Stimulated activated CD8-positive, alpha-beta memory T cell treated with anti-CD3 and anti-CD28 coated beads, Interleukin-4, amount 100 ng/mL, for 24 hours (primary cell): ENCODE measurements at places on chromosomes 3 and 15.

DNA sequence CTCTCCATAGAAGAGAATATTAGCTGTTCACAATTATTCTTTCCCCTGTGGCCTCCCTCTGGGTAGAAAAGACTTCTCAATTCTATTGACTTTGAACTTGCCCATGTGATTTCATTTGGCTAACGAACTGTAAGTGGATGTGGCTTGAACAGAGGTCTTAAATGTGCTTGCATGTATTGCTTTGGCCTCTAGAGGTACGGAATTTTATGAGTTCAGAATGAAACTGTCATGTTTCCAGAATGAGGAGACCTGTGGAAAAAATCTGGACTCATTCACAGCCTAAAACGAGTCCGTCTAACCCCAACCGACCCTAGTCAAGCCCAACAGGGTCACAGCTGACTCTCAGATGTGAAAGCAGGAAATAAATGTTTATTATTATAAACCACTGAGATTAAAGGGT lies 596.7 kb upstream of the UBE2E2 start:
- no peak for DNase-seq

GRCh38 chr3:76369170-76369569 lies 583.8 kb upstream of the ZNF717 start:
- DNase-seq = no peak

- DNase-seq = no peak
Measured at GRCh38 chr3:187694801-187695200, 7.6 kb downstream of the RTP2 start.

- DNase-seq = no peak
Measured at GRCh38 chr3:15327941-15328340, 4.4 kb downstream of the SH3BP5 start.

DNA sequence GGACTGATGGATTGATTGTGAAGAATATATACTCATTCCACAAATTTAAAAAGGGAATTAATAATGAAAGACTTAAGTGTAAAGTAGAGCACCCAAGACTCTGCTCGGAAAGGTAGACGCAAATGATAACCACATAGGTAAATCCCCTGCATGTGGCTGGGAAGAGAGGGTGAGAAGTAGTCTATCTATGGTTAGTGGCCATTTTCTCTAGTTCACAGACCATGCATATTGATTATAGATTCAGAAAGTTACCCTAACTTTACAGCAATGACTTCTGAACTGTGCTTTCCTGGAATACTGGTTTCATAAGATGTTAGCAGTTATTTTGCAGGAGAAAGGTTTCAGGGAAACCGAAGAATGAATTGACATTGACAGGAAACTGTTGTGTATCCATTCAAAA lies 51.7 kb downstream of the CASR start:
- no peak for DNase-seq

DNA sequence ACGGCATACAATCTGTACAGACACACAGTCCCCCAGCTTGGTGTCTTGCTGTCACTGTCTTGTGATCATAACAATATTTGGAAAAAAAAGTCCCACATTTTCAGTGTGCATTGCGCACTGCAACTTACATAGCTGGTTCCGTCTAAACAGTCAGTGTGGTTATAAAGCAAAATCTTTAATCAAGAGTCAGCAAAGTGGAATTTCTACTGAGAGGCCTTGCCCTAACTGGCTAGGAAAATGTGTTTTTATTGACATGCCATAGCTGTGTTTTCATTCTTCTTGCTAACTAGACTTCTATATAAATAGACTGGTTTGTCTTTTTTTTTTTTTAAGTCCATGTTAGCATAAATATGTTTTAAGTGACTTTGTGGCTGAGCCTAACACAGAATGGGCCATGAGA lies 174.8 kb downstream of the POLR2M start:
- no peak for DNase-seq

DNA sequence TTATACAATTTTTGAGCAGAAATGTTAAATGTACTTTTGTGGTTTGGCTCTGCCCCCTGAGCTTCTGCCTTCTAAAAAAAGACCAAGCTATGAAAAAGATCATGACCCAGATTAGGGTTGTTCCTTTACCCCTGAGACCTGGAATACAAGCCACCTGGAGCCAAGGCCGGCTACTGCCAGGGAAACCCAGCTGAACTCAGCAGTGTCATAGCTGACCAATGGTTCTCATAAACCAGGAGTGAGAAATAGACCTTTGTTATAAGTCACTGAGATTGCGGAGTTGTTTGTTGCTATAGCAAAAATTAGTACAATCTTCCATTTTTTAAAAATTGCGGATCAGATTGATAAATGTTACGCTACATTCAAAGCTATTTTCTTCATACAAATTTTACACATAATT lies 1261.7 kb downstream of the ROBO1 start:
- DNase-seq = no peak

DNA sequence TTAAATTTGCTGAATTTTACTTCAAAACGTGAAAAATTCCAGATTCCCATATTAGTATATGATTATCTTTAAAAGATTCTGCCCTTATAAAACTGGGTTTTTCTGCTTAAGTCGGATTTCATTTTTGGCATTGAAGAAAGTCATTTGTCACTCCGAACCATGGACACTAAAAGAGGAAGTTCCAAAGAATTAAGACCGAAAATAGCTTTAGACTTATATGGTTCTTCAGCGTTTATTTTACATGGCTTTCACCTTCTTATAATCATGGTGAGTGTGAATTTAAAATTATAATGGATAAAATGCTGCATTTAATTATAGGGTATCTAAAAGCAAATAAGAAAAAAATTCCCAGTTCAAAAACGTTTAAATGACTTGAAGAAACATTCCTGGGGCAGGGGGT lies 1.0 kb downstream of the C3orf38 start:
- DNase-seq = no peak

GRCh38 chr3:122255757-122256439 lies 69.2 kb upstream of the CSTA start:
- DNase-seq = no peak

- DNase-seq = no peak
Measured at GRCh38 chr3:140363801-140364200, 314.1 kb upstream of the TRIM42 start.

GRCh38 chr3:26636096-26636727 lies 13.6 kb downstream of the LRRC3B start:
- no peak for DNase-seq

DNA sequence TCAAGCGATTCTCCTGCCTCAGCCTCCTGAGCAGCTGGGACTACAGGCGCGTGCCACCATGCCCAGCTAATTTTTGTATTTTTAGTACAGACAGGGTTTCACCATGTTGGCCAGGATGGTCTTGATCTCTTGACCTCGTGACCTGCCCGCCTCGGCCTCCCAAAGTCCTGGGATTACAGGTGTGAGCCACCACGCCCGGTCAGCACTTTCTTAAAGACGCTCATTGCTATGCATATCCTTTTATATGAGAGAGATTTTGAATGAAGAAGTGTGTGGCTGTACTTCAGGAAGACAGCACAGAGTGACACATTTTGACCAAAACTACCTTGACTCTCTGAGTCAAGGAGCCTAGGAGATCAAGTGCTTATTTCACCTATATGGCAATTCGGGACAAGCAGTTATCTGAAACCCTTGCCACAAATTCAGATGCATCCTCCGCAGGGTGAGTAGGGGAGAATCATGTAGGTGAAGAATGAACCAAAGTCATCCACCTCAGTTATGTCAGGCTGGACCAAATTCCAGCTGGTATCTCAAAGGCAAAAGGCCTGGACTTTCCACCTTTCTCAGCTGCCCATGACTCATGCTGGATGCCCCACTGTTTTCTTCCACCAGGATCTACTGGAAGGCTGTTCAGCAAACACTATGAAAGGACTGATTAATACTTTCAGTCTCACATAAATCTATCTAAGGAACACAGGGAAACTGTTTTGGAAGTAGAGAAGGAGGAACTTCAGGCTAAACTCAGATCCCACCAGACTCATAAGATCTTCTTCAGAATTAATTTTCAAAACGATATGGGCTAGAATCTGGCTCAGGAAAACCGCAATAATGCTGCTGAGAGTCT lies 31.9 kb downstream of the SUSD5 start:
- no peak for DNase-seq

- peak; percentile 24 for DNase-seq
Measured at GRCh38 chr3:160755776-160756304, at the start of gene PPM1L. PPM1L (plus strand) TSS chr3:160756231.

DNA sequence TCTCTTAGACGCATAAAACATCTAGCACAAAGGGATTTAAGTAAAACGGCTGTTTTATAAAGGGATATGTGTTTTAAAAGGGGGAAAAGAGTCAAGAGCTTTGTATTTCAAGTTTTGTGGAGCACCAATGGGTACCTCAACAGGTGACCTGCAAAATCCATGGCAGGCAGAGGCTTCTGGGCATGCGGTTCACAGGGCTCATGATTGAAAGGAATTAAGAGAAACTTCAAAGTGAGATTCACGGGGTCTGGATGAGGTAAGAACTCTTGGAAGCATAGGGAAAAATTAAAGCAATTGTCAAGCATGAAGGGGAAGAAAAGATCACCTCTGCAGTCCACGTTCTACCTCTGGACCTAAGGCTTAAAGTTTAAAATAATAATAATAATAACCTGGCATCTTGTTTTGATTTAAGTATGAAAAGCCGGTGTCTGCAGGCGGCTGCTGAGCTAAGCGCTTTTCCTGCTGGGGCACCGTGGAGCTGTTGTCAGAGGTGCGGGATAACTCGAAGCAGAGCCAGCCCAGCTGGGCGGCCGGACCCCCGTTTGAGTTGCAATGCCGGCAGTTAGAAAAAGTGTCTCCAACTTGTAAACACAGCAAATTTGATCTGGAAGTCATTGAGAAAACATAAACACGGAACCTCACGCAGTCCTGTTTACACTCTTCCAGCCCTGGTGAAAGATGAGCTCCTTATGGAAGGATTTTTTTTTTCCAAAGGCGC lies 40.5 kb downstream of the HES1 start:
- no peak for DNase-seq

- no peak for DNase-seq
Measured at GRCh38 chr15:58342508-58342907, 89.3 kb upstream of the LIPC start.

DNA sequence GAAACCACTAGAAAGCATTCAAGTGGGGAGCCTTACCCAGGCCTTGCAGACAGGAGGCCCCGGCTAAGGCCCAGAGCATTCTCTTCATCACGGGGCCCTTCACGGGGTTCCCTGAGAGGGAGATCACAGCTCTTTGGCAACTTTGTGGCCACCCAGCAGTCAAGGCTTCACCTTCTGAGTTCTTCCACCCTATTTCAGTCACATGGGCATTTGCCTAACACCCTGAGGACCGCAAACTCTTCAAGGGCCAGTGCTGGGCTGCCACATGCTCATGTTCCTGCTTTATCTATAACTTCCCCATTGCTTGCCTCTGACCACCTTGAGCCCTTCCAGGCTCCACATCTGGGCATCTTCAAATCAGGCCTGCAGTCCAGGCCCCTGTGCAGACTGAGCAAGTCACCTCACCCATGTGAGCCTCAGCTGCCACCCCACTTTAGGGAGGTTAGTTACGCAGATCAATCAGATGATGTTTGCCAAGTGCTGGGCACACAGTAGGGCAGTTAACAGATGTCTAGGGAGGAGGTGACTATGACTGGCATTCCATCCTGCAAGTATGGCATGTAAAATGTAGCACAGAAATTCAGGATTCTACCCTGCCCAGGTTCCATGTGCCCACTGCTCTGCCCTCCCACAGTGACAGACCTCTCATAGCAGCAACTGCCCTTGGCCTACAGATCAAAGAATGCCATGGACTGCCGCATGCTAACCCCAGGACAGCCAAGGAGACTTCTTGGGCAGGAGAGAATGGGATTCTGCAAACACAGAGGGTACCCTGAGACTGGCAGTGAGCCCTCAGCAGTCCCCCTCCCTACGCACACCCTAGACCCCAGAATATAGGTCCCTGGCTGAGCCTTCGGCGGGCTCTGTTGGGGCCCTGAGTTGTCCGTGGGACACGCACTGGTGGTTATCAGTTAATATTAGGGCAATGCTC lies 37.6 kb upstream of the ZNF710 start:
- no peak for DNase-seq
